ENCODE measurements at places on chromosomes 12 and 14.

DNA sequence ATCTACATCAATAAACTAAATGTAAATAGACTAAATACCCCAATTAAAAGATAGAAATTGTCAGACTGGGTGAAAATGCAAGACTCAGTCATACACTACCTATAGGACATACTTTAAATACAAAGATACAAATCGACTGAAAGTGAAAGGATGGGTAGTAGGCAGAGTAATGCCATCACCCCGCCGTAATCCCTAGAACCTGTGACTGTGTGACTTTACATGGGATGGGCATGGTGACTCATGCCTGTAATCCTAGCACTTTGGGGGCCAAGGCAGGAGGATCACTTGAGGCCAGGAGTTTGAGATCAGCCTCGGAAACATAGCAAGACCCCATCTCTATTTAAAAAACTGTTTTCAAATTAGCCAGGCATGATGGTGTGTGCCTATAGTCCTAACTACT, 2.6 kb upstream of the EVL start:
- DNase-seq = peak; percentile 47

DNA sequence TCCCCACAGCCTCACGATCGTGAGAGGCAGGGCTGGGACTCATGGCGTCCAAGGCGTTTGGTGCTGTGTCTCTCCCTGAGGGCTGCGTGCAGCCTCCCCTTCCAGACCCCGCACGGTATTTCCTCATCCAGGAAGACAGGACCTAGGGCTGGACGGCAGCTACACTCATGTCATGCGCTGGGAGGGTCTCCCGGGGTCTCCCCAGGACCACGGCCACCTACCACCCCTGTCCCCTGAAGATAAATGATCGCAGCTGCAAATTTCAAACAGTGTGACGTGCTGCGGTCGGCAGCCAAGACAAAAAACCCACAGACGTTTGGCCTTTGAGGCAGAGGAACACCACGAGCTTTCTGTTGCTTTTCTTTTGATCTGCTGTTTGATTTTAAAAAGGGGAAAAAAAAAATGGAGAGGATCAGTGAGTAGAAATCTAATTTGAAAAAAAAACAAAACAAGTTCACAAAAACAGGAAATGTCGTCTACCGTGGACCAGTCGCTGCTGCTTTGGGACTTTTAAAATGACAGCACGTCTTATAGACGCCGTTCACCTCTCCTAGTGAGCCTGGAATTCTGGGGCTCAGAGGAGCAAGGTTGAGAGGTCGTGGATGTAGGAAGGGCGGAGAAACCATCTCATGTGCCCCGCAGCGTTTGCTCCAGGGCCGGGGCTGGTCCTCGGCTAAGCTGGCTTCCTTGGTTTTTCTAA, 237.6 kb downstream of the SLC41A2 start:
- DNase-seq = peak; percentile 84

DNA sequence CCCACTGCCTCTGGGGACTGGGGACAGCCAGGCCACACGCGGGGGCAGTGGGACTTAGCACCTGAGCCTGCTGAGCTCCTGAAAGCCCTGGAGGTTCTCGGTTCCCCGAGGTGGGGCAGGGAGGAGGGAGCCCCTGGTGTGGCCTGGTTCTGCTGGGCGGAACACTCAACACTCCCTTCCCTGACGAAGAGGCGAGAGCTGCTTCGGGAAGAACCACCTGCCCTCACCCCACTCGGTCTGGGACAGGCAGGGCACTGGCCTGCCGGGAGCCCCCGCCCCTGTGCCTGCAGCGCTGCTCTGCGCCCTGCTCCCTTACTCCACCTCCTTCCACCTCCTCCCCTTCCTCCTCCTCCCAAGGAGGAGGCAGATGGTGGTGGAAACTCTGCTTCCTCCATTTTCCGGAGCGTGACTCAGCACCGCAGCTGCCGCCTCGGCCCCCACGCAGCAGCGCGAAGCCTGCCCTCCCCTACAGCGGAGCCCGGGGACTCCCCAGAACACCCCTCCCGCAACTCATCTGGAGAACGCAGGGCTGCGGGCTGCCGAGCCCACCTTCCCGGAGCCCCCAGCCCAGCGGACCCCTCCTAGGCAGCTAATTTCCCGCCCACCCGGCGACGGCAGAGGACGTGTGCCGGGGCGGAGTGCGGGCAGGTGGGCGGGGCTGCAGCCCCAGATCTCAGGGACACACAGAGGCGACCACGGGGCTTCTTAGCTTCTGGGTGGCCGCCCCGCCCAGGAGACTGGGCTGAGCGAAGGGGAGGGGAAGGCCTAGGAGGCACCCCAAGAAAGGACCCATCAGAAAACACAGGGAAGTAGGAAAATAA, 11.7 kb upstream of the INF2 start:
- peak; percentile 60 for DNase-seq

DNA sequence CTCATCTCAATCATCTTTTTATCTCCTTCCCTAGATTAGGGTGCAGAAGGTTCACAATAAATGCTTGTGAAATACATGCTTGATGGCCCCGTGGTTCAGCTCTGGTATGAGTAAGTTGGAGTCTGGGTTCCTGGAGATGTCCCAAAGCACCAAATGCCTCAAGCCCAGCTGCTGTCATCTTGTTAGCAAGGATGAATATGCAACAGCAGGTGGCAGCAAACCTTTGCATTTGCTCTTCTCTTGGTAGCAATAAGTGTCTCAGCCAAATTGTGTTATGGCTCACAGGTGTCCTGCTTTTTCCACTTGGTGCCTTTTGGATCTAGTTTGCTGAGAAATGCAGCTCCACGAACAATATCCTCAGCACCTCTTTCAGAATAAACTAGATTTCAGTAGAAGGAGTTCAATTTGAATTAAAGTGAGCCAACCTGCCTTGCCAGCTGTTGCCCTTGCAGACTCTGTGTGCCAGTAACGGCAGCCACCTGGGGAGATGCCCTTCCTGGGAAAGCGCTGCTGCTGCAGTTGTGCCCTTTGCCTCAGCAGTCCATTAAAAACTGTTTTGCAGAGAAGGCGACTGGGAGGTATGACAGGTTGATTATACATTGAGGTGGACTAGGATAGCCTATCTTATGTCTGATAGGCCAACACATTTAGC, 417.3 kb downstream of the SNAPC1 start:
- DNase-seq = peak; percentile 13

GRCh38 chr12:110763583-110763982, 20.9 kb upstream of the PPP1CC start:
- DNase-seq = no peak

DNA sequence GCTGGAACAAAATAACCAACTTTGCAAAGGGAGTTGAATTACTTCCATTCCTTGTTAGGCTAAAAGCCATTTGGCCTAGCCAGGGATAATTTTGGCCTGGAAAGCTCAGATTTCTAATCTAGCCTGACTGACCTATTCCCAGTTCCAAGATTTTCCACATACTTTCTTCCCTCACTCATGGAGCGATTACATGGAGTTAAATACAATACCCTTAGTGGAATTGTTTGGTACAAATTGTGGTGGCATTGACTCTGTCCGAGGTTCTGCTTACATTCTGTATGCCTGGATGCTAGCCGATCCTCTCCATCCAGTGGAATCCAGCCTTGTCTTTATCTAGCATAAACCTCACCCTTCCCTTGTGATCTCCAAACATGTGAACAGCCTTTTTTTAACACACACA, 965.1 kb downstream of the DIO2 start:
- DNase-seq = no peak

- no peak for DNase-seq
Observed at GRCh38 chr14:85531141-85531586, 1.2 kb downstream of the FLRT2 start.

GRCh38 chr14:49173765-49174373, 412.3 kb downstream of the RPS29 start:
- DNase-seq = peak; percentile 1

- no peak for DNase-seq
Observed at GRCh38 chr14:75315144-75315543, 36.5 kb downstream of the FOS start.

DNA sequence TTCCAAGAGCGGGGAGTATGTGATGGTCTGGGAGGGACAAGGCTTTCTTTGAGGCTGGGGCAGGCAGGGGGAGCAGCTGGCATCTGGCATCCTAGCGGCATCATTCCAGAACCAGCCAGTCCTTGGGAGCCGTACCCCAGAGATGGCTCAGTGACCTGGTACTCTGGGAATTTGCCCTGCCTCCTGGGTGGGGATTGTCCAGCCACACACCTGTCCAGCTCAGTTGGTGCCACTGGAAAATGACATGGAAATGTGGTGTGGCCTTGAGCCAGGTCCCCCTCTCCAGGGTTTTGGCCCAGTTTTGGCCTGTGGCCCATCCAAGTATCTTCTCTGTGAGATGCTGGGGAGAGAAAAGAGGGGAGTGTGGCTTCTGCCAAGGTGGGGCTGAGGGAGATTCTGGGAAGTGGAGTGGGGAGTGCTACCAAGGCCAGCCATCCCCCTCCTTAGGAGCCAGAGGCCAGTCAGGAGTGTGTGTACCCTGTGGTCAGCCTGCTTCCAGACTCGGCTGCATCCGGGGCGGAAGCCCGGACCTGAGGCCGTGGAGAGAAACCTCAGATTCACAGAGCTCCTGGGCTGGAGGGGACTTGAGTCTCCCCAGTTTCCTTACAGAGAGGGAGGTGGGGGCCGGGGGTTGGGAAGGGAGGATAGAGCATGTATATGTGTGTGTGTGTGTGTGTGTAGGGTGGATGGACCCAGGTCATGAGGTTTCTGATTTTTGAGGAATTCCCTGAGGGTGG, 14.7 kb upstream of the KRT80 start:
- no peak for DNase-seq

DNA sequence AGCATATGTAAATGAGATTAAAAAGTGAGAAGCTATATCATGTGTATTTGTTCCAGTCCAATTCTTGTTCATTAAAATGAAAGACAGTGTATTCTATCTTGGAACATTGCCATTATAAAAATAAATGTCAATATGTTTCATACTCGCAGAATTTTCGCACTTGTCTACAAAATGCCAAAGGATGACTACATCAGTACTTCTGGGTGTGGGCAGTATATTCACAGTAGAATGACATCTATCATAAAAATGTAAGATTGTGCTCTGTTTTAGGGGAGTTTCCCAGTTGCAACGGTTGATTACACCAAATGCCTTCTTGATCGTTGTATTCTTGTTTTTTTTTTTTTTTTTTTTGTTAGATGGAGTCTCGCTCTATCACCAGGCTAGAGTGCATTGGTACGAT, 292.3 kb upstream of the E2F7 start:
- no peak for DNase-seq

- no peak for DNase-seq
Observed at GRCh38 chr12:54136844-54137580, 51.8 kb downstream of the SMUG1 start.

GRCh38 chr14:105177082-105177481, 4.0 kb downstream of the NUDT14 start:
- no peak for DNase-seq

DNA sequence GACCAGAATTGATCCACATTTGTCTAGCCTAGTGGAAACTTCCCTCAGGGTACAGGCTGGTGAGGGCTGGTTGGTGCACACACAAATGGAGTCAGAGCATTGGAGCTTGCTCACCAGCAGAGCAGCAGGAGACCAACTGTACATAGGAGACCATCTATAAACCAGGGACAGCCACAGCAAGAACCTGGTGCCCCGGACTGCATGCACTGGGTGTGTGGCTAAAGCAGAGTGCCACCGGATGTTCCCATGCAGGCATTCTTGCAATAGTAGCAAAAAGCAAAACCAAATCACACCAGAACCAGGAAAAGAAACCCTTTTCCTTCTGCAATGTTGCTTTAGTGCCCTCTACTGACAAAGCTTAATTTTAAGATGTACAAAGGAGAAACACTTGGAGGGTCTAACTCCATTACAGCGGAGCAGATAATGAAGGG, 136.4 kb downstream of the MDGA2 start:
- no peak for DNase-seq

DNA sequence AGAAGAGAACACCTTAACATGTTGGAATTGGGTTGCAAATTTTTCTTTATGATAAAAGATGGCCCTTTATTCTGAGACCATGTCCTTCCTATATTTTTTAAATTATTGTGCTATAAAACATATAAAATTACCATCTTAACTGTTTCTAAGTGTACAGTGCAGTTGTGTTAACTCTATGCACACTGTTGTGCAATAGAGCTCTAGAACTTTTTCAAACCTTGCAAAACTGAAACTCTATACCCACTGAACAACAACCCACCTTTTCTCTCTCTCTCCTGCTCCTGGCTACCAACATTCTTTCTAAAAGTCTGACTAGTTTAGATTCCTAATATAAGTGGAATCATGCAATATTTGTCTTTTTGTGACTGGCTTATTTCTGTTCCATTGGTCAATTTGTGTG, 7.8 kb upstream of the CPM start:
- no peak for DNase-seq

- no peak for DNase-seq
Observed at GRCh38 chr12:87074781-87075180, 818.6 kb upstream of the MGAT4C start.

GRCh38 chr14:39722547-39723273, 290.5 kb upstream of the FBXO33 start:
- DNase-seq = no peak

DNA sequence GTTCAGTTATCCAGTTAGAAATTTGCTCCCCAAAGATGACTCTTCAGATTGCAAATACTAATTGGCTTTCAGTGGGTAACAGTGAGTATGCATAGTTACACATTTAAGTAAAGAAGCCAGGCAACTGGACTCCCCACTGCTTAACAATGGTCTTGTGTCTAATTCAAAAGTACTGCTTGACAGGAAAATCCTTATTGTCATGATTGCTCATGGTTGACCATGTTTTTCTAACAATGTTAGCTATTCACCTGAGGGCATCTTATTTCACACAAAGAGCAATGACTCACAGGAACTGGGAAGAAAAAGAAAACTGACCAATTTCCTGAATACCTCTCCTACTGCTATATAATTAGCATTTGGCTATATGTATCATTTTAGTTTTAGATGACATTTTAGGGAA, 33.7 kb upstream of the ALG10B start:
- DNase-seq = no peak

- DNase-seq = peak; percentile 98
Observed at GRCh38 chr12:53625946-53626701, at the start of gene ATF7. ATF7 (minus strand) TSS chr12:53626382; CDS start chr12:53601000, 25,382 bp downstream.

- peak; percentile 11 for DNase-seq
Observed at GRCh38 chr14:95361373-95362137, 41.8 kb upstream of the CLMN start.

- no peak for DNase-seq
Observed at GRCh38 chr12:25269701-25270100, 19.0 kb upstream of the KRAS start.

GRCh38 chr14:23123419-23123818, 4.4 kb upstream of the CEBPE start:
- DNase-seq = no peak

DNA sequence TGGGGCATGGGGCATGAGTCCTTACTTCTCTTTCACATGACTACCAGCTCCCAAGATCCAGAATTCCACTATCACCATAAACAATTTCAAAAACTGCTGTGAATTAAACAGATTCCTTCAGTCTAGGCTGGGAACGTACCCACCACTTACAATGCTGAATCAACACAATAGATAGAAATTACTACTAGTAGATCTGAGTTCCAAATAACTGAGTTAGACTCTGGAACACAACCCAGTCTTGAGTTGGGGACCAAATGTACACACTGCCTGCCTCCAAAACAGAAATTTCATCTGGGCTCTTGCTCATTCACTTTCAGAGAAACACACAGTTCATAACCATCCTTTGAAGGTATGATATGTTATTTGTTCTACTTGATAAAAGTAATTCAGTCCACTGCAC, 8.9 kb downstream of the CORO1C start:
- DNase-seq = no peak

GRCh38 chr14:74062809-74063150, 21.5 kb downstream of the ALDH6A1 start:
- no peak for DNase-seq

GRCh38 chr12:25020621-25021243, 71.8 kb upstream of the BCAT1 start:
- DNase-seq = no peak

- DNase-seq = peak; percentile 59
Observed at GRCh38 chr14:70658899-70659298, 17.2 kb downstream of the TTC9 start.

- DNase-seq = no peak
Observed at GRCh38 chr12:81329085-81329484, 251.2 kb downstream of the ACSS3 start.
